Stimulated activated CD4-positive, alpha-beta T cell treated with anti-CD3 and anti-CD28 coated beads, Interleukin-15, amount 100 ng/mL, for 1 hour (primary cell): ENCODE measurements at places on chromosomes 5 and 9.

GRCh38 chr5:2186472-2187015 lies 303.8 kb upstream of the IRX4 start:
- no peak for DNase-seq

DNA sequence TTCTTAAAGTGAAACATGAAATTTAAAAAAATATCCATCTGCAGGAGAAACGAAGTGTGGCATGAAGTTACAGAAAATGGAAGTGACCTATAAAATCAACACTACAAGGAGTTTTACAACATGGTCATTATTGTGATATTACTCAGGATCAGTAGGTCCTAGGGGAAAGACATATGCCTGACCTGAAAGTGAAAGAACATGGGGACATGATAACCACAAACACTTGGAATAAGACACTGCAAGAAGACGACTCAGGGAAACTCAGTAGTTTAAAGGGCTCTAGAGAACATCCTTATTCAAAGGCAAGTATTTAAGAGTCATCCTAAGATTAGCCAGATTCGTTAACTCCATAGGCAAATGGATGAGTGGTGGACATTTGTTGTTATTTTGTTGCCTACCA lies 19.9 kb upstream of the LPAR1 start:
- no peak for DNase-seq

- DNase-seq = no peak
Observed at GRCh38 chr9:91451431-91452270, 28.0 kb upstream of the NFIL3 start.

DNA sequence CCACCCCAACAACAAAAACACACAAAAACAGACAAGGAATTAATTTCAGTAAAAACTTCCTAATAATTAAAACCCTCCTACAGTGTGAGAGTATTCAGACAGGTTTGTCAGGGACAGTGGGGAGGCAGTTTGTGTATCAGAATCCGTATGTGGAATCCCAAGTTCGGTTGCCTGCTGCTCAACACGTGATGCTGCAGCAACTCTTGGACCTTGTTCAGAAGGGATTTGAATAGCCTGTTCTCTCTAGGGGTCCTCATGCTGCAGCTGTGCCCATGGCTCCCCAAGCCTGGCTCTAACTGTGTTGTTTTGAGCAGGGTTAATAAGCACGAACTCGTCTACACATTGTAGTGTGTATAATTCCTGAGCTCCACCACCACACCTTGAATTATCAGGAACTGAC lies 28.7 kb downstream of the TLE4 start:
- no peak for DNase-seq

DNA sequence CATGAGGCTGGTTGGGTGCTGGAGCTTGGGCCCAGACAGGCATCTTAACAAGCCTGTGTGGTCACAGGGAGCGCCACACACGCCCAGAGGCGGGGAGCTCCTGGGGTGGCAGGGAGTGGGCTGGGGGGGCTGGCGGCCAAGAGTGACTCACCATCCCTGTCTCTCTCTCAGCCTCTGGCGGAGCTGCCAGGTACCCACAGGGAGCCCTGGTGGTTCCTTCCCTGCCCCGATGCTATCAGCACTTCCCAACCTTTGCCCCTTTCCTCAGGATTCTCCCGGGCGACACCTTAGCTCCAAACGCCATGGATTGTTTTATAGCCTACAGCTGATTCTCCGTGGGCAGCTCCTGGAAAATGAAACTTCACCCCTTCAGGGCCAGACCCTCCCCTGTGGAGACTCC lies 5.5 kb downstream of the SLC9A3 start:
- DNase-seq = no peak

DNA sequence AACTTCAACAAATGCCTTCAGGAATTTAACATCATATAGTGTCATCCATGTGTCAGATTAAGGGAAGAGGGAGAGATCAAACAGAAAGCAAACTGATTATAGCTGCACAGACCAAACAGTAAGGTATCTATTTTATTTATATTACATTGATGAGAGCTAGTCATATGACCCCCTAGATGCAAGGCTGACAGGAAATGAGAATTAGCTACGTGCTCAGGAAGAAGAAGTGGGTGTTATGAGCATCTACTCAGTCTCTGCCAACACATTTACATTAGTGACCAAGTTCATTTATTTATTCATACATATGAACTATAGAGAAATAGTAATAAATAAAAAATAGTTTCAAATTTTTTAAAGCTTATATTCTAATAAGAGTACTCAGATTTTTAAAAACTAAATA lies 787.3 kb downstream of the KCTD16 start:
- no peak for DNase-seq

DNA sequence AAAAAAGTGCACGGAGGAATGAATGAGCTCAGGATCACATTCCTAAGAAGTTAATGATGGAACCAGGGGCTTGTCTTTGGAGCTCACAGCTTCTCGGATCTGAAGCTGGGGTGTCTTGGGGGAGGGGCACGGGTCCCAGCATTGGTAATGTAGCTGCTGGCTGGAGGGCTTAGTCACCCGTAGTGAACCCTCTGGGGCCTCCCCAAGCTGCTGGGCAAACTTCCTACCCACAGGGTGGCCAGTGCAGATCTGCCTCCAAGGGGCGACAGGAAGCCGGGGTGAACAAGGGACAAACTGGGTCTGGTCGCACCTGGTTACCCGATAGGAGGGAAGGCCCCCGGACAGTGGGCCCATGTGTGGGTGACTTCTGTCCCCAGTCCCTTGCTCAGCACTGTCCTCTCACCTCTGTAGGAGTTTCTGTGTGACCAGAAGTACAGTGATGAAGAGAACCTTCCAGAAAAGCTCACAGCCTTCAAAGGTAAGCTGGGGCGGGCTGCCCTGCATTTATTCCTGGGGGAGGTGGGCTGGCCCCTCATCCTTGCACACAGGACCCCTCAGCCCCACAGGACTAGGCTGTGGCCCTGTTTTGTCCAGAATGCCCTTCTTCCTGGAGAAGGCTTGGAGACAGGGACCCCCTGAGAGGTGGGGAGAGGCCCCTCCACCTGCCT lies 14.1 kb upstream of the NUP214 start:
- no peak for DNase-seq

DNA sequence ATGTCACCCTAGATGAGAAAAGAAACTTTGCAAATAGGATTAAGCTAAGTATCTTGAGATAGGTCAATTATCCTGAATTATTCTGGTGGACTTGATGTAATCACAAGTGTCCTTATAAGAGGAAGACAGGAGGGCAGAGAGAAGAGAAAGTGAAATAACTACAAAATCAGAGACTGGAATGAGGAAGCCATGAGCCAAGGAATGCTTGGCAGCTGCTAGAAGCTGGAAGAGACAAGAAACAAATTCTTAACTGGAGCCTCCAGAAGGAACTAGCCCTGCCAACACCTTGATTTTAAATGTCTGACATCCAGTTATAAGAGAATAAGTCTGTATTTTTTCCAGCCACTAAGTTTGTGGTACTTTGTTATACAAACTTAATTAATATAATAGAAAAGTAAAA lies 480.0 kb downstream of the NR2F1-AS1 start:
- no peak for DNase-seq

GRCh38 chr5:59712836-59713497 lies 180.6 kb downstream of the PDE4D start:
- DNase-seq = no peak

- DNase-seq = no peak
Observed at GRCh38 chr5:63719147-63719546, 243.1 kb downstream of the HTR1A start.

DNA sequence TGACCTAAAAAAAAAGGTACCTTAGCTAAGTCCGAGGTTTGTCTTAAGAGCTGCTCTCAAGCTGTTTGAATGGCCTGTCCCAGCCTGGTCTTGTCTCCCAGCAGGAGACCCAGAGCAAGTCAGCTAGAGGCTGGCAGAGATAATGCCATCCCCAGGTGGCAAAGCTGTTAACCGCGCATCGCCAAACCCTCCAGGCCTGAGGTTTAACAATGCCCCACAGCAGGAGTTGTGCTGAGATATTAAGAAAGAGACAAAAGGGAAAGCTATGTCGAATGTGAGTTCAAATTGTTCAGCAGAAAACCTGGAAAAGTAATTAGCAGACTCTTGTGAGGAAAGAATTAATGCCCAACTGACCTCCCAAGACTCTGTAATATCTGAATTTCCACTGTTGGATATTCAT lies 187.1 kb downstream of the FSTL4 start:
- DNase-seq = no peak

DNA sequence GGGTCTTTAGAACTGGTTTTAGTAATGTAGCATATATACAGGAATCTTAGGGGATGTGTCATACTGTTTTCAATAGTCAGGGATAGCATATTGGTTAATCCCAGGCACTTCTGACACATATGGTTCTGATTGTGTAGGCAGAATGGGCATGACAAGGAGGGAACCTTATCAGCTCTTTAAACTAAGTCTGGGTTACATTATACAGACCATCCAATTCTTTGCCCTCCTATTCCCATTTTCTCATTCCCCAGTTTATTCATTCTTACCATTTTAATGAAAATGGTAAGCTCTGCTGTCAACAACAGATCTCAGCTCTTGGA lies 85.1 kb downstream of the NDUFAF2 start:
- DNase-seq = no peak

DNA sequence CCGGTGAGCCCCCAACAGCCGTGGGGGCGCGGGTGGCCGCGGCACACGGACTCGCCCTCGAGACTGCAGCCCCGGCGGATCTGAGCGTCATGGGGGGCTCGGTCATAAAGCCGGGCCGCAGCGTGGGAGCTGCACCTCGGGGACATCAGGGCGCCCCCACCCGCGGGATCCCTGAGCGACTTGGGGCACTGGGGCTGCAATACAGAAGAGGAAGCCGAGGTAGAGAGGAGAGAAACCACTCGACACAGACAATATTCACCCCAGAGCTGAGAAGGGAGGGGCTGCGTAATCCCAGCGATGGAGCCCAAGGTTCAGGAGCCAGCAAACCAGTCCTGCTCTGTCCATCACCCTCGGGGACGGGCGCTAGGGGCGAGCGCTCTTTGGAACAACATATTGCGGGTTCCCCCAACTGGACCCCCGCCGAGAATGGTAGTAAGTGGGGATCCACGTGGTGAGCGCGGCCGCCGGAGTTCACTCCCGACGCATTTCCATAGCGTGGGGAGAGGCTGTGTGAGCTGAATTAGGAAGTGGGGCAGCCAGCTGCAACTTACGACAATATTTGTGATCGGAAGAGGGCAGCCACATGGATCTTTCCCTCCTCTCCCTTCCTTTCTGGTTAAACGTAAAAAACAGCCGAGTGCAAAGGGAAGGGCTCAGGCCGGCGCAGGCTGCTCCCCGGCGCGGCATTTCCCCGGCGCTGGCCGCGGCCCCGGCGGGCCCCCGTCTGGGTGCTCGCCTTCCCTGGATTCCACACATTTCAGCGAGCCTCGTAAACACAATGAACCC lies 9.9 kb downstream of the PTCH1 start:
- DNase-seq = no peak

GRCh38 chr5:114390431-114390830 lies 28.6 kb downstream of the KCNN2 start:
- no peak for DNase-seq

- DNase-seq = no peak
Observed at GRCh38 chr9:133543772-133544467, 9.4 kb downstream of the ADAMTSL2 start.

GRCh38 chr9:341634-342421 lies 127.2 kb downstream of the DOCK8 start:
- DNase-seq = no peak

DNA sequence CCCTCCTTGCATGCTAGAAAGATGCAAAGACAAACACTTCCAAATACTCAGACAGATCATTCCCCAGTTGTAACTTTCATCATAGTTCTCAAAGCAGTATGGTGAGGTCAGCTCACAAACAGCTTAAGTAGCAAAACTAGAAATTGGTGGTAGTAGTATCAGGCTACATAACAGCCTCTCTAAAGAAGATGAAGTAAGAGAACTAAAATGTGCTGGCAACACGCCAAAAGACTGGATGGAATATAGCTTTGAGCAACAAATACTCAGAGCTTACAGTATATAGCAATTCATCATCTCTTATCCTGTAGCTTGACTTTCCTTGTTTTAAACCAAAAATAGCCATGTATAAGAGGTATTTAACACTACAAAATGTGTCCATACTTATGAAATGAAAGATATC lies 7.5 kb downstream of the PFDN1 start:
- no peak for DNase-seq

GRCh38 chr5:100430268-100431195 lies 104.6 kb upstream of the FAM174A start:
- DNase-seq = no peak

GRCh38 chr9:21455320-21455719 lies 15.1 kb downstream of the IFNA1 start:
- no peak for DNase-seq

DNA sequence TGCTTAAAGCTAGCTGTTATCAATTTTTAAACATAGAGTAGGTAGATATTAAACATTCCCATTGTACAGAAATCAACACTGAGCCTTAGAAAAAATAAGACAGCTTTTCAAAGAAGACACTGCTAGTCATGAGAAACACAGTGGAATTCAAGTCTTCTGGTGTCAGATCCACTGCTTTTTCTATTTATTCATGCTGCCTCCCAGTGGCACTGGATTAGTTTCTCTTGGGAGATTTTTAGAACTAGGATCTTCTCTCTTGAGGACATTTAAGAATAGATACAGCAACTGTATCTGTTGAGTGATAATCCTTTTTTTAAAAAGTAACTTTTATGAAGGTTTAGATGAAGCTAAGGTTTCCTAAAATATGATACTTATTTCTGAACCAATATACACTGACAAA lies 1635.4 kb upstream of the C9orf72 start:
- DNase-seq = no peak

DNA sequence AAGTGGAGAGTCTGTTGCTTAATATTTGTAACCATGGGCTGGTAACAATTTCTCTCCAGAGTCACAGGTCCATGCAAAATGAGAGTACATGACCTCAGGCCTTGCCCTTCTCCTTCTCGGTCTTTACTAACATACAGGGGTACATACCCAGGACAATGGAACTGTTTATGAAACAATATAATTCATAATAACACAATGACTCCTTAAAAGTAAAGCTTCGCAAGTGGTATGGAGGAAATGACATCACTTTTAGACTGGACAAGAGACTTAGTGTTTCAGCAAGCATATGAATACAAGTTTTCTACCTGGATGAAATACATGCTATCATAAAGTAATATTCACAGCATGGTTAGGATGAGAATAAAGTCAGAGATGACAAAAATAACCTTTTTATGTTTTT lies 386.6 kb downstream of the PLK2 start:
- no peak for DNase-seq

GRCh38 chr5:149724884-149725283 lies 5.2 kb upstream of the PPARGC1B start:
- DNase-seq = no peak

GRCh38 chr9:89550346-89550927 lies 52.5 kb upstream of the SEMA4D start:
- no peak for DNase-seq

DNA sequence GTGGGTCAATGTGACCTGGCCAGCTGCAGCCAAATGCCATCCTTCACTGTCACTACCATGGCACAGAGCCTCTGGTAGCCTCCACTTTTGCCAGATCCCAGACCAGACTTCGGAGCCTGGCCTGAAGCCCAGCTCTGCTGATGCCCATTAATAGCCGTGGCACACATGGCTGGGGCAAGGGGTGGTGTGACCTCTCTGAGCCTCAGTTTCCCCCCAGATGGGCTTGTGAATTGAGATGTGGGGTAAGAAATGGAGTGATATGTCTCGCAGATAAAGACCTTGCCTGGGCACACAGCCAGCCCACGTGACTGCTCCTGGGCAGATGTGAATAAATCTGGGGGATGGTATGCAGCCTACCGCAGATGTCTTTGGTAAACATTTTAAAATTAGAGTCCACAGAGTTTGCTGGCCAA lies 13.9 kb downstream of the SUSD3 start:
- DNase-seq = no peak

- DNase-seq = no peak
Observed at GRCh38 chr9:129285979-129286772, 108.1 kb upstream of the IER5L start.

GRCh38 chr5:172385010-172385563 lies 69.2 kb downstream of the SH3PXD2B start:
- no peak for DNase-seq
